Occipital lobe (tissue), 3 donors: ENCODE measurements at places on chromosomes 4 and X. TPM values are rescaled to one million over a fixed set of nuclear protein-coding genes. Genes with fewer than 3 reads are reported as not detected.

The NHSL2 gene
- 0.78 TPM for total RNA-seq

The GATA1 gene
- total RNA-seq = 0.31 TPM

- no peak for DNase-seq
Measured at GRCh38 chr4:139521754-139522401, 34.1 kb downstream of the SETD7 start.

DNA sequence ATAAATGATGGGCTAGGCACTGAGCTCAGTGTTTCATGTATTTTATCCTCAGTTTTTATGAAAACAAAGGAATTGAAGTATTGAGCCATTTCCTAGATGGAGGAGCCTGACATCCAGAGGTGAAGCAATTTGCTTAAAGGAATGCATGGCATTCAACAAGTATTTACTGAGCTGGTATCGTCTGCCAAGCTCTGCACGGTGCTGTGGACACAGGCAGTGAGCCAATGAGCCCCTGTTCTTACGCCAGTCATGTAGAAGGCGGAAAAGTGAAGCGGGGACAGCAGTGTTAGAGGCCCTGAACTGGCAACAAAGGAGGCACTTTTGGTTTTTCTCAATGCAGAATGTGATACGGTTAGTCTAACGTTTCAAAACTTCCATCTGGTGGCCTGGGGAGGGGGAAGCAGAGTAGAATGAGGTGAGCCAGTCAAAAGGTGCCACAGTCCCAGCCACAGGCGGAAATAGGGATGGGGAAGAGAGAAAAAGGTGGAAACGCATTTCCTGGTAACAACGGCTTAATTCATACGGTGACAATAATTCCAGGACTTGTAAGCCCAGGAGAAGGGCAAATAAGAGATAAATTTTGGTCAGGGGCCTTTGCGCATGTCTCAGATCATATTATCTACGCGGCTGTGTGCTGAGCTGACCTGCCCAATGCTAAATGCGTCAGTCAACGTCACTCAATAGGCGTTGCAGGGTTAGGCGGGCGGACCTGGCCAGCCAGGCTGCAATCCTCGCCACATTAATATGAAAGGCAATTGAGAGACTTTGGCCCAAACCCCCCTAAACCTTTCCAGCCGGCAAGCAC lies 133.9 kb downstream of the AFAP1 start:
- no peak for DNase-seq

DNA sequence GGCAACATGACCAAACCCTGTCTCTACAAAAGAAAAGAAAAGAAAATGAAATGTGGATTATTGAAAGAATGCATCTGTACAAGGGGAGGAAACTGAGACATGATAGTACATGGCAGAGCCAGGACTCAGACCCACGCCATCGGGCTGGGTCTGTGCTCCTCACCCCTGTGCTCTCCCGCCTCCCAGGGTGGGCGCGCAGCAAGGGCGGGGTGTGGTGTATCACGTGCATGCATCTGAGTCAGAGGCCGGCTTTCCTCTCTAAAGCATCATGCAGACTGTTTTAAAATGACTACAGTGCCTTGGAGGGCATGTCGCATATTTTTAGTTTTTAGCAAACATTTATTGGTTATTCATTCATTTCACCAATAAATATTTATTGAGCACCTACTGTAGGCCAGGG lies 47.8 kb downstream of the HTT-AS start:
- no peak for DNase-seq

DNA sequence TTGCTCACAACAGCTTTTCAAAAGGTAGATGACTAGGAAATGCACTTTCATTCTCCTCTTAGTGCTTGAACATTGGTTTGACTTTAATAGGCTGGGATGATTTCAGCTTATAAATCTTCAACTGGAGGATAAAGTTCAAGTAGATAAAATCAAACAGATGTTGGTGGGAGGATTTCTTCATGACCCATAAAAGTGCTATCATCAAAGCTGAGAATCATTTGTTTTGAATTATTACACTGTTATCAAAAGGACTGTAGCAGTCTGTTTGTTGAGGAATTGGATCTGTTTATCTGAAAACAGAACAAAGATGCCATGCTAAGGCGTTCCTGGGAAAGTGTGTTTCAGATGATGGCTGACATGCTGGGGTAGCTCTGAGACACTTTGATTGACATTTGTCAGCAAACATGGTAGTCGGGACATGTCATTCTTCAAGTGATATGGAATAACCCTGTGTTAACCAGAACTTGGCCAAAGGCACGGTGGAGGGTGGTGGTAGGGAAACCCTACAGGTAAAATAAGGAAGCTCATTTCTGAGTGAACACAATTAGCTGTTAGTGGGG lies 304.0 kb upstream of the PITX2 start:
- no peak for DNase-seq

- DNase-seq = no peak
Measured at GRCh38 chrX:66680451-66680850, 41.6 kb upstream of the EDA2R start.

GRCh38 chr4:185774845-185775680 lies 36.9 kb downstream of the SORBS2 start:
- no peak for DNase-seq

GRCh38 chr4:1763550-1764080 lies 29.5 kb upstream of the FGFR3 start:
- DNase-seq = no peak

- no peak for DNase-seq
Measured at GRCh38 chr4:94803181-94803580, 45.4 kb downstream of the BMPR1B start.
